ENCODE measurements at places on chromosomes 4 and X. TPM values are rescaled to one million over a fixed set of nuclear protein-coding genes. Genes with fewer than 3 reads are reported as not detected.

The CXCL1 gene
- total RNA-seq: 8.5 TPM

The GPM6B gene
- total RNA-seq: 9.0 TPM

The TBC1D8B gene
- 3.6 TPM for total RNA-seq

The C1QTNF7 gene
- 1.0 TPM for total RNA-seq

The MMAA gene
- 3.9 TPM for total RNA-seq

The GJB1 gene
- not detected for total RNA-seq

The GLA gene
- total RNA-seq: 11.8 TPM

The SEPTIN6 gene
- 16.4 TPM for total RNA-seq

The GYPA gene
- total RNA-seq: not detected

The PARM1 gene
- total RNA-seq: 231 TPM

The PRSS12 gene
- total RNA-seq: not detected

The ZNF141 gene
- 5.2 TPM for total RNA-seq

The SPATA18 gene
- total RNA-seq: 4.3 TPM

The ACOT9 gene
- total RNA-seq: 43.6 TPM

The CDK16 gene
- 140 TPM for total RNA-seq

The CXorf49 gene
- not detected for total RNA-seq

The TEC gene
- total RNA-seq: 1.1 TPM
